Activated CD8-positive, alpha-beta memory T cell treated with anti-CD3 and anti-CD28 coated beads for 4 hours (primary cell): ENCODE measurements at places on chromosomes 1 and 21.

- no peak for DNase-seq
Observed at GRCh38 chr1:116529199-116529631, 41.6 kb downstream of the CD58 start.

DNA sequence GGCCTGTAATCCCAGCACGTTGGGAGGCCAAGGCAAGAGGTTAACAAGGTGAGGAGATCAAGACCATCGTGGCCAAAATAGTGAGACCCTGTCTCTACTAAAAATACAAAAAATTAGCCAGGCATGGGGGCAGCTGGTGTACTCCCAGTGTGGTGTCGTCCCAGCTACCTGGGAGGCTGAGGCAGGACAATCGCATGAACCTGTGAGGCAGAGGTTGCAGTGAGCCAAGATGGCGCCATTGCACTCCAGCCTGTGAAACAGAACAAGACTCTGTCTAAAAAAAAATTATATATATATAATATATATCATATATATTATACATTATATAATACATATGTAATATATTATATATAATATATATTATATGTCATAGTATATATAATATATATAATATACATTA is 249.2 kb upstream of the TPTE start:
- no peak for DNase-seq

DNA sequence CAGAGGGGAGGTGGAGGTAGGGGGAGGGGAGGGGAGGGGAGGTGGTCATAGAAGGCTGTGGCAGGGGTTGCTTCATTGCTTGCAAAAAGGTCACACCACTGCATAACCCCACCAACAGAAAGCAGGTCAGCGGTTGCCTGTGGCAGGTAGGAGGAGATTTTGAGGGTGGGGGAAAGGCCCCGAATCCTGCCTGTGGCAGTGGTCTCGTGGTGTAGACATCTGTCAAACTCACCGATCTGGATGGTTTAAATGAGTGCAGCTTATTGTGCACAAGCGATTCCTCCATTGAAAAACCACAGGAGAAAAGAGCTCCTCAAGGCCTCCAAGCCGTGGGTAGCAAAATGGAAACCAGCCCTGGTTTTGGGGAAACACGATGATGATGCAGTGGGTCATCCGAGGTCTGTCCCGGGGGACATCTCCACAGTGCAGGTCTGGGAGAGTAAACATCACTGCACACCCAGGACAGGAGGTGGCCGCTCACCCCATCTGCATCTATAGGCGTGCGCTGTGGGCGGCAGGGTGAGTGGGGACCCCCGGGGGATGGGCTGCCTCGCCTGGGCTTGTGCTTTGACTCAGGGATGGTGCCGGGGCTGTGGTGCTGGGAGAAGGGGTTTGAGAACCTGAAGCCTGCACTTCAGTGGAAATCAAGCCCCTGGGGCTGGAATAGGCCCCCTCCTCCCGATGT is 112.3 kb downstream of the CRYAA start:
- DNase-seq = no peak

- DNase-seq = no peak
Observed at GRCh38 chr1:23466423-23466989, 17.5 kb downstream of the ASAP3 start.

DNA sequence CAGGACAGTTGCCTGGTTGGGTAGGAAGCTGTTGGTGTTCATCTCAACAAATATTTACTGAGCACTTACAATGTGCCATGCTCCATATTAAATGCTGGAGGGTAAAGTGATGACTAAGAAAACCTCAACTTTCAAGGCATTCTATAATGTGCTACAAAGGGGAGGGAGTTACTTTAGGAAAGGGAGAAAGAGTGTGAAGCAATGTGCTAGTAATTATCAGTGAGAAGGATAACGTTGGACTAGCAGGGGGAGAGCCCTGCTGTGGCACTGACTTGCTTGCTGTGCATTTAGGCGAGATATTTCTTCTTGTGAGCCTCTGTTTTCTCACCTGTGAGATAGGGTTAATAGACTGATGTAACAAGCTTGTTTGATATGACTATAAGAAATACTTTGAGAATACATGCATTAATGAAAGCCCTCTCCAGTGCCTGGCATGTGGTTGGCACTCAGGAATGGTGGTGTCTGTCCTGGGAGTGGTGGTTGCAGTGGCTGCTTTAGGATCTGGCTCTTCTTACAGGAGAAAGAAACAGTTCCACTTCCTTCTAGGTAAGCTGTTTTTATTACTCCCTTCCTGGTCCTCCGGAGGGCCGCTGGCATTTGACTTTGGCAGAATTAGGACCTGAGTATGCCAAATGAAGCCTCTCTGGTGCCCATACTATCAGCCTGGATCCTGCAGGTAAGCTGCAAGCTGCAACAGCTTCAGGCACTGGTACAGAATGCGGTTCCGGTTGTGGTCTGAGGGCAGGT is 111.1 kb upstream of the COA6 start:
- DNase-seq = no peak

DNA sequence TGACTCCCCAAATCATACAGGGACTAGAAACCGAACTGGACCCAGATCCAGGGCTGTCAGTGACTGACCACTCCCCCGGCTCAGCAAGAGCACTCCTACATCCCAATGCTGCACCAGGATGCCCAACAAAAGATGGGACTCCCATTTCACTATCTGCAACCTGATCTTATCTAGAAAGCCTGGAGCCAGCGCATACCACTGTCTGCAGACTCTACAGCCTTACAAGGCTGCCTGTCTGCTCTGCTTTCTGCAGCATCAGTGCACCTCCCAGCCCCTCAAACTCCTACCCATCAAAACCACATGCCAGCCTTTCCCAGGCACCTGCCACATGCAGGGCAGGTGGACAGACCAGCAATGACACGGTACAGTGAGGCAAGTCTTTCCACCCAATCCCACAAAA is 52.2 kb downstream of the SSBP3 start:
- no peak for DNase-seq

- no peak for DNase-seq
Observed at GRCh38 chr1:62024690-62025089, 170.0 kb upstream of the L1TD1 start.
